ENCODE measurements at places on chromosomes 3 and 15.
A peak's percentile ranks its signal among the peaks of the same experiment; 100 is the strongest.

GRCh38 chr3:107816107-107816506, 274.7 kb downstream of the CD47 start:
- DNase-seq: no peak

- peak; percentile 45 for DNase-seq
These were observed 24.3 kb downstream of the NXPE3 start for GRCh38 chr3:101803173-101803782.

- DNase-seq: no peak
These were observed 392.8 kb upstream of the WNT5A start for GRCh38 chr3:55879901-55880331.

DNA sequence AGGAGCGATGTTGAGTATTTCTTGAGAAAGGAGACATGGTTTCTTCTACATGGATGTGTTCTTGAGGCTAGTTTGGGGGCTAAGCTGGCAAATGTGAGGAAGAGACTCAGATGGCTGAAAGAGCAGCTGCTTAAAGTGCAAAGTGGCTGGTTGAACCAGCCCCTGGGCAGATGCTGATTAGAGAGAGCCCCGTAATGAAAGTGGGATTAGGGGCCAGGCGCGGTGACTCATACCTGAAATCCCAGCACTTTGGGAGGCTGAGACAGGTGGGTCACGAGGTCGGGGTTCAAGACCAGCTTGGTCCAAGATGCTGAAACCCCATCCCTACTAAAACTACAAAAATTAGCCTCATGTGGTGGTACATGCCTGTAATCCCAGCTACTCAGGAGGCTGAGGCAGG, 75.0 kb upstream of the GCNT3 start:
- DNase-seq: no peak

GRCh38 chr15:35686347-35686746, 140.4 kb upstream of the DPH6 start:
- DNase-seq: no peak

DNA sequence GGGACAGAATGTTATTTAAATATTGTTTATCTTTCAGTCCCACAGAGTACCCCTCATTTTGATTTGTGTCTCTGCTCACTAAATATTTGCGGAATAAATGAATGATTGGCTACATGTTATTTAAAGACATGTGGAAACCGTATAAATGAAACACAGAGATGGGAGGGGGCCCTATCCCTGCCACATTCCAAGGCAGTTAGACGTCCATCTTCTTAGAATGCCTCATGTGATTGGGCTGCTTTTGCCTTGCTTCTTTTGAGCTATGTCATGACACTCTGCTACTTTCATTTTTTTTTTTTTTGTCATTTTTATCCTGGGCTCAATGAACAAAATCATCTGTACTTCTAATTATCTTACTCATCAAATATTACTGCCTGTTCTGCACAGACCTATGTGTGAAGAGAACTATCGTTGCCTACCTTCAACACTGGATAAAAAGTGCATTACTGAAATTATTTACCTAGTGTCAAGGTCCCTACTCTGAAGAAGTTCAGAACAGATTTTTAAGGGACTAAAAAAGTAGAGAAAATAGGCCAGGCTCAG, 83.9 kb upstream of the FAM98B start:
- no peak for DNase-seq

DNA sequence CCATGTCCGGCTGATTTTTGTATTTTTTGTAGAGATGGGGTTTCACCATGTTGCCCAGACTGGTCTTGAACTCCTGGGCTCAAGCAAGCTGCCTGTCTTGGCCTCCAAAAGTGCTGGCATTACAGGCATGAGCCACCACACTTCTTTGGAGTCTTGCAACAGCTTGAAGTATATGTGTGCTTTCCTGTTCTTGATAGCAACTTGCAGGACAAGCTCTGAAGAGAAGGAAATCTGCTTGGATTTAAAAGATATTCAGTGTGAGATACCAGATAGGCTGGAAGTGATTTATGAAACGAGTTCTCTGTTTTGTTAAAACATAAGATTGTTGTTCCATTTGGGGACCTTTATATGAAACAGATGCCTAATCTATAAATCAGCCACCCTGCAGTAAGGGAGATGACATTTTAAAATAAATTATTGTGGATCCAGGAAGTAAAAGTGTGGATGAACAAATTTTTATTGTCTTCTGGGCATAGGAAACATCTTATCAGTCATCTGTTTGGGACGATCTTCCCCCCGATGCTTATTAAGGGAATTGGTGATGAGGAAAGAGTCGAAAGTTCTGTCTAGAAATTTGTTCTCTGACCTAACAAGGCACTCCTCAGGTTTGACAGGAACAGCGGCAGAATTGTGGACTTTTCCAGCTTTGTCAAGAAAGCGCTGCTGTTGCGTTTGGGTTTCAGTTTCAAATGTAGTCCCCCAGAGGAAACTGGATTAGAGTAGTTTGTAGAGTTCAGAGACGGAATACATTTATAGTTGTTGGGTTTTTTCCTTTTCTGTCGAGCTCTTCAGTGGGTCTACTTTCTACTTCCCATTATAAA, 53.7 kb upstream of the MAGI1 start:
- DNase-seq: no peak
